Activated naive CD4-positive, alpha-beta T cell treated with anti-CD3 and anti-CD28 coated beads, Interleukin-2, amount 50 U/mL, for 72 hours (primary cell): ENCODE measurements at places on chromosomes 2 and 18.

- DNase-seq = no peak
These were observed 34.7 kb downstream of the RMC1 start for GRCh38 chr18:23538001-23538400.

DNA sequence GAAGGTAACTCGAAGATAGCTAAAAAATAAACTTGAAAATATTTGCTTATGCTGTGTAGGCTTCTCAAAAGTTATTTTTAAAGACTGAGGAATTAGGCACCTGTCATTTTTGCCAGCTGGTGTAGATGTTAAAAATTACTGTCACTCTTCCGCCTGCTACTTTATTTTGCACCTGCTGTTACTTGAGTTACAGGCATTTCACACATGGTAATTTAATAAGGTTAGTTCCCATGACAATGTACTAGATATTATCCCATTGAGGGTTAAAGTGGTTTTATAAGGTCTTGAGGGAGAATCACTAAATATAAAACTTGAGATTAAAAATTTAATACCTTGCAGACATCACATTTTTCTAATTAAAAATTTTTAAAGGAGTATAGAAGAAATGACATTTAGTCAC, 26.6 kb downstream of the MYL1 start:
- no peak for DNase-seq

GRCh38 chr18:45250479-45250878, 364.8 kb upstream of the SLC14A2 start:
- DNase-seq = no peak

GRCh38 chr2:179340678-179341077, 76.0 kb upstream of the SESTD1 start:
- DNase-seq = no peak

DNA sequence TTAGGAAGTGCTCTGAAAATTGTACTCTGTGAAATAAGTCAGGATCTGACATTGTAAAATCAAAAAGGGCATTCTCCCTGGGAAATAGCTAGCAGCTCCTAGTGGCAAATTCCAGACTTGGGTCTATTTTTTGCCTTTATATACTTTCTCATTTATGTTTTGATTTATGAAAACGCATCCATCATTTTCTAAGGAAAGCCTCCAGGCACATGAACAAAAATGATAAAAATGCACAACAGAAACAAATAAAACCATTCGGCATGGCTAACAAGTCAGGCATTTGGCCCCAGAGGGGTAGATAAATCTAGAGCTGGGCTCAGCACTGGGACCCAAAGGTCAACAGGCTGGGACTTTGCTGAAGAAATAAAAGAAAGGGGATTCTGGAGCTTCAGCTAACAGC, 167.0 kb downstream of the BCL11A start:
- DNase-seq = no peak

DNA sequence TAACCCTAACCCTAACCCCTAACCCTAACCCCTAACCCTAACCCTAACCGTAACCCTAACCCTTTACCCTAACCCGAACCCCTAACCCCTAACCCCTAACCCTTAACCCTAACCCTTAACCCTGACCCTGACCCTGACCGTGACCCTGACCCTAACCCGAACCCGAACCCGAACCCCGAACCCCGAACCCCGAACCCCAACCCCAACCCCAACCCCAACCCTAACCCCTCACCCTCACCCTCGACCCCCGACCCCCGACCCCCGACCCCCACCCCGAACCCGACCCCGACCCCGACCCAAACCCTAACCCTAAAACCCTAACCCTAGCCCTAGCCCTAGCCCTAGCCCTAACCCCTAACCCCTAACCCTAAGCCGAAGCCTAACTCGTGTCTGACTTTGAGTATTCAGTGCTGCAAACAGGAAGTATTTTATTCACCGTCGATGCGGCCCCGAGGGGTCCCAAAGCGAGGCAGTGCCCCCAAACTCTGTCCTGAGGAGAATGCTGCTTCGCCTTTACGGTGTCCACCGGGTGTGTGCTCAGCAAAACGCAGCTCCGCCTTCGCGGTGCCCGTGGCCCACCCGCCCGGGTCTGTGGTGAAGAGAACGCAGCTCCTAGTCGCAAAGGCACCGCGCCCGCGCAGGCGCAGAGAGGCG, 36.0 kb downstream of the FAM110C start:
- DNase-seq = no peak

DNA sequence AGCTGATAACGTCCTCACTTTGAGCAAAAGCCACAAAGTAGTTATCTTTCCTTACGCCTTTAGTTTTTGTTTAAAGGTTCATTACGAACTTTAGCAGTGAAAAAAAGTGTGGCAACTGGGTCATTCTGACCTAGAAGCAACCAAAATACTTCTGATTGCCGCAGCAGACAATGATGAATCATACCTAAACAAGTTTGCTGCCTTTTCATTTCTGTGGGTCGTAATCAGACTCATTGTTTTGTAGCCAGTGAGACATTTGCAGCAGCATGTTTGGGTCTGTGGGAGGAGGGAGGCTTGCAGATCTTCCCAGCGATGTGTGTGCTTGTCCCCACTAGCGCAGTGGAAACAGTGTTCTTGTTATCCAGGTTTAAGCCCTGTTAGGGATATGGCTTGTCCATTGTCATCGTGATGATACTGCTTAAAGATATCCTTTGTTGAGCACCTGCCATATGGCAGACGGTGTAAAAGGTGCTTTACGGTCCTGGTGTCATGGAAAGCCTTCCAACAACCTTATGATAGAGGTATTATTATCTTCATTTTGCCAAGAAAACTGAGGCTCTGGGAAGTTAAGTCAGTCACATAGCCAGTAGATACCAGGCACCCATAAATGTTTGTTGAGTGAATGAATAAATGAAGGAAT, 1.3 kb upstream of the GREB1 start:
- DNase-seq = no peak

DNA sequence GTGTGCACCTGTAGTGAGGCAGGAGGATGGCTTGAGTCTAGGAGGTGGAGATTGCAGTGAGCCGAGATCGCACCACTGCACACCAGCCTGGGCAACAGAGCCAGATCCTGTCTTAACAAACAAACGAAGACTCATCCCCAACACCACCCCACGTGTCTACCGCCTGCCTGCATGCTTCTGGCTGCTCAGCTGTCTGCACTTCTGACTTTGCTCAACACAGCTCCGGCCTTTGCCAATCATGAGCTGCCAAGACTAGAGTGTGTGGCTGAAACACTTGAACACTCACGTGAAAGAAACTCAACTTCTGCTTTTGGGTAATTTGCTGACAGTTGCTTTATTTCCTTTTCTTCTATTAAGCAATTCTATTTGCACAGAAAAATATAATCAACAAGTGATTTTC, 32.1 kb upstream of the SP3 start:
- DNase-seq = no peak

GRCh38 chr2:65420712-65421431, 11.5 kb downstream of the SPRED2 start:
- DNase-seq = no peak
